ENCODE measurements at places on chromosomes 6 and 20.
A peak's percentile ranks its signal among the peaks of the same experiment; 100 is the strongest.

DNA sequence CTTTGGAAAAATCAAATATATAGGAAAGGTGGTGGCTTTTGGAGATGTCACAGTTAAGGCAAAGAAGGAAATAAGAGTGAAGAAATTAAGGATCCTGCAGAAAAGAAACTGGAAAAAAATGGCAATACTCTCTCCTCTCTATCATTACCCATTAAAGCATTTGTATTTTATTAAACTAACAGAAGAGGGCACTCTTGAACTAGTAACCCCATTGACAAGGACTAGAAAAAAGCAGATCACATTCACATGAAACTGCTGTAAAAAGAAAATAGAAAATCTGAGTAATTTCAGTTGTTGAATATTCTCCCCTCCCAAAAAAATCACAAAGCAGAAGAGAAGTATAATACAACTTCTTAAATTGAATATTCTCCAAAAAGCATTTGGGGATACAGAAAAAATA is 104.1 kb upstream of the SLC35B3 start:
- no peak for DNase-seq

- DNase-seq: peak; percentile 23
These were observed 129.1 kb upstream of the SMLR1 start for GRCh38 chr6:130697995-130698535.

DNA sequence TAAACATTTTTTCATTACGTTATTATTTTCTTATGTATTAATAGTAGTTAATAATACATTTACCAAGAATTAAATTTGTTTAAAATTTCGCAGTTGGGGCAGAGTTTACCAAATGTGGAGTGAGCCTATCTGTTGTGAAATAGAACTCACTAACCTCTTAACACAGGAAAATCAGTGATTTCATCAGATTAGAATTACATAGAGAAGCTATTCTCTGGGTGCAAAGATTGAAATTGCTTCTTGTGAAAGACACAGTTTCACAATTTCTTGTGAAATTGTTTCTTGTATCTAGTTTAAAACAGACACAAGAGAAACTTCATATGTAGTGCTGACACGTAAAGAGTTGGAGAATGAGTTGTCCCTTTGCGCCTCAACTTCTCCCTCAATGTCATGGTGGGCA is 69.4 kb upstream of the PRL start:
- no peak for DNase-seq

GRCh38 chr20:43583982-43584432 is 6.7 kb upstream of the IFT52 start:
- DNase-seq: no peak

- DNase-seq: no peak
These were observed 68.9 kb downstream of the MAN1A1 start for GRCh38 chr6:119280668-119281067.

- DNase-seq: no peak
These were observed 108.6 kb downstream of the CHD6 start for GRCh38 chr20:41509316-41510200.

GRCh38 chr6:20302702-20303251 is 90.5 kb upstream of the MBOAT1 start:
- DNase-seq: no peak

GRCh38 chr6:69128411-69128810 is 493.3 kb downstream of the ADGRB3 start:
- DNase-seq: no peak

GRCh38 chr6:43359831-43360230 is 9.6 kb downstream of the ZNF318 start:
- DNase-seq: no peak

All from stimulated activated CD4-positive, alpha-beta T cell treated with anti-CD3 and anti-CD28 coated beads, Interleukin-1b, Interleukin-23, amount 100 ng/mL, for 24 hours (primary cell).